ENCODE measurements at places on chromosomes 5 and 9. TPM values are rescaled to one million over a fixed set of nuclear protein-coding genes. Genes with fewer than 3 reads are reported as not detected.

IL17B gene
- total RNA-seq, result not detected

PCSK5 gene
- total RNA-seq, result 0.21 TPM

TAF7 gene
- 71.0 TPM for total RNA-seq

GAS1 gene
- total RNA-seq, result 0.13 TPM

IL7R gene
- 0.90 TPM for total RNA-seq

LPAR1 gene
- total RNA-seq, result 11.0 TPM

DOCK2 gene
- total RNA-seq, result 1.4 TPM

SHLD3 gene
- total RNA-seq, result 3.3 TPM

Data from Panc1 (cell line).